ENCODE measurements at places on chromosomes 3 and 15.

DNA sequence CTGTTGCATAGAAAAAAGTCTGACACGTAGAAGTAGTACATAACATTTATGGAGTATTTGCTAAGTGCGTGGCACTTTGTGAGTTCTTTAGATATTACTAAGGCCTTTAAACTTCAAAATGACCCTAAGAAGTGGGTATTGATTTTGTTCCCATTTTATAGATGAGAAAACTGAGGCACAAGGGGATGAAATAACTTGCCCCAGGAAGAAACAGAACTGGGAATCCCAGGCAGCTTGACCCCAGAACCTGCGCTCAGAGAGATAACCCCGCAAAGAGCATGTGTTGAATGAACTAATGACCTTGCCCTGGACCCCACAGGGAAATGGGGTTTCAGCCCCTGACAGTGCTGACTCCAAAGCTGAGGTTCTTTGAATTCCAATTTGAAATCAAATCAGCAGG is 30.5 kb upstream of the CCDC174 start:
- DNase-seq, result no peak

DNA sequence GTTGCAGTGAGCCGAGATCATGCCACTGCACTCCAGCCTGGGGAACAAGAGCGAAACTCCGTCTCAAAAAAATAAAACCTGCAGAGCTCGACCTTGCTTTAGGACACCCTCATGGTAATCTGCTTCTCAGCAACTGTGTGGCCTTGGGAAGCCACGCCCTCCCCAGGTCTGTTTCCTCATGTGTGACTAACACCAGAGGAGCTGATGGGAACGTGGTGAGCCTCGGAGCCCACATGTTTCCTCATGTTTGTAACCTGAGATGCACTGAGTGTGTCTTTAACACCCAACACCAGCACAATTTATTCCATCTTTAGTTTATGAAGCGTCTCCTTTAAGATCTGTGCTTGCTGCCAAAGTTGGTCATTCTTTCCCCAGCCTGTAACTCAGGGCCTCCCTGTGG is 142.8 kb downstream of the OCA2 start:
- no peak for DNase-seq

GRCh38 chr15:100914876-100915275 is 4.3 kb upstream of the LRRK1 start:
- no peak for DNase-seq

DNA sequence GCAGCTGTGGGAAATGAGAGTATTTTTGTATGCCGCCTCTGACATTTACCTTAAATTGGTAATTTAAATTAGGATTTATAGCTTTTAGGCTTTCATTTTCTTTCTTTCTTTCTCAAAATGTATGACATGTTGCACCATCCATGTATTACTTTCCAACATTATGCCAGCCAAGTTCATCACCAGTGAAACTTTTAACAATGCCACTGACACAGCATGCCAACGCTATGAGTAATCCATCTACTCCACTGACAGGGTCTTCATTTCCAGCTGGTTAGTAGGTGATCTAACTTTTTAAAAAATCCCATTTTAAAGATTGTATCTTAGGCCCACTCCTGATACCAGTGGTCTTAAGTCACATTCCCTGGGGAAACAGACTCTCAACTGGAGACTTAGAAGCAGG is 21.8 kb upstream of the CLDN16 start:
- no peak for DNase-seq
